ENCODE measurements at places on chromosomes 4 and X.

DNA sequence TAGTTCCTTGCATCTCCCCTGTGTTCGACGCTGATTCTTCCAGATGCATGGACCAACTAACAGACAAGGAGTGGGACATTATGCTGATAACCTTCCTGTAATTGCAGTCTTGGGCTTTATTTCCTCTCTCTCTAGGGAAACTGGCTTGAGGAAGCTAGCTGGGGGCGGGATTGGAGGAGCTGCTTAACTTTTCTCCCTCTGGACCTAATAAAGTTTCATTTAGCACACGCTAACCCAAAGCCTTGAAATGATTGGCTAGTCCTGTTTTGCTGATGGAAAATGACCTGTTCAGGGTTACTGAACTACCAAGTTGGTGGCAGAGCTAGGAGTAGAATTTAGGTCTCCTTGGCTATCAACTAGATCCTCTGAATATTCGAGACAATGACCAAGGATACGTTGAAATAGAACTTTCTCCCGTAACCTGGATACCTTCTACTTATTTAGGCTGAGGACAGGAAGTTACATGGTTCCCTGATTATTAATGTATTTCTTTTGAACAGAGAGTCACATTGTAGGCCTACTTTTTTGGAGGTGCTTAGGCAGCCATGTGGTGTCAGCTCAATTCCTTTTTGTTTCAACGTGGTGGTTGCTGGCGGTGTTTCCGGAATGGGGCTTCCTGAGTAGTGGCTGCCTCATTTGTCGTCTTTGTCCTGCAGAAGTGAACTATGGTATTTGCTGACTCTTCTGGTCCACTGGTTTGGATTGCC, 2.0 kb downstream of the PGK1 start:
- DNase-seq = no peak

DNA sequence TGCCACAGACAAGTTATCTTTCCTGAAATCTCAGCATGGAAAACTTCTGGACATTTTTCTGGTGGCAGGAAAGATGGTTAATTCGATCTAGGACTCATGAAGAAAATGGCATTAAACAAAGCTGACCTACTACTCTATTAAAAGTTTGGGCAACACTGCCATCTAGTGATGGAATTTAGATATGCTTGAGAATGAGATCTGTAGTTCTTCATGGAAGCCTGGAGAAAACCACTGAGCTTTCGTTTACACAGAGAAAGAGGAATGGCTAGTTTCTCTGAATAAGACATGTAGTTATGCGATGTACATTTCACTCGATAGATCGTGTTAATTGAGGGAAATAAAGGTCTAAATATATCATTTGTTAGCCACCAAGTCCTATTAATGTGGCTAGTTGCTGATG, 51.7 kb upstream of the CHRDL1 start:
- no peak for DNase-seq

DNA sequence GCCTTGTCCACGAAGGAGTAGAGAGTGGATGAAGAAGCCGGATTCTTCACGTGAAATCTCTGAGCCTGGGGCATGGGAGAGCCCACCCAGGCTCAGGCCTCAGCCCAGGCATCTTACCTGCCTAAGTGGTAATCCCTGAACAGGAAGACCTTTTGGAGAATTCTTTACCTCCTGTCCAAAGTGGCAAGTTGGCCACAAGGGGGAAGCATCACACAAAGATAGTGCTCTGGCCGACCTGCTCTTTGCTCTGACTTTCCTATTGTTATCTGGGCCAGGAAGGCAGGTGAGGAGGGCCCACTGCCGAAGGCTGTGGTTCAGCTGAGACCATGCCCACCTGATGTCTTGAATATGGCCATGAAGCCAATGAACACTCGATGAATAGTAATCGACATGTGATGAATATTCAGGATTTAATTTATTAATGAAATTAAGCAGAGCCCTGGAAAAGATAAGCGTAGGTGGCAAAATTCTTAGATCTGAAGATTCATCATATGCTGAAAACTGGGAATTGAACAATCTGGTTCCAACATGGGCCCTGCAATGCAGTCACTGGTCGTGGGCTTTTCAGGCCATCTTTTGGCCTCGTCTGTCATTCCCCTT, 93.8 kb downstream of the PDGFRA start:
- no peak for DNase-seq

- DNase-seq = no peak
These were observed 234.5 kb downstream of the MAML3 start for GRCh38 chr4:139919521-139919920.

DNA sequence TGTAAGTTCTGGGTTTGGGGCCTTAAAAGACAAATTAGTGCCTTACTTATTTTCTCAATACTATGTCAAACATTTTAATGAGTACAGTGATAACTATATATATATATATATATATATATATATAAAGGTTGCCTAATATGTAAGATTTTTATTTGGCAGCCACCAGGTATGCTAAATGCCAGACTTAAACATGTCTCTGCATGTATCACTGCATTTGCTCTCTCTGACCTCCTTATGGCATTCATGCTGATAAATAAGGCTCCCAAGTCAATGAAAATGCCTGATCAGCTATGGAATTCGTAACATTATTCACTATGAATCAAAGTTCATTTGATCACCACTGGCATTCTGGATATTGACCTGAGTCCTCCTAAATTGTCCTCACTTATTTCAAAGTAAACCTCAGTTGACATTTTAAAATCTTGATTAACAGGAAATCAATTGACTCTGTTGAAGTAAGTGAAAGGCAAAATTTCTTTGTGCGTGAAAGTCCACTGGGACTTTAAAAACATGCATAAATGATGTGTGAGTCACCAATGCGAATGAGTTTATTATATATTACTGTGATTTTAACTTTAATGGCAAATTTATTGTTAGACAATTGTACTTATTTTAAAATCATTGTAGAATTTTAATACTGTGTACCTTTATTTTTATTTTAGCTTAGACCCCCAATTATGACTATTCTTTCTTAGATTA, 29.2 kb upstream of the AREG start:
- no peak for DNase-seq

DNA sequence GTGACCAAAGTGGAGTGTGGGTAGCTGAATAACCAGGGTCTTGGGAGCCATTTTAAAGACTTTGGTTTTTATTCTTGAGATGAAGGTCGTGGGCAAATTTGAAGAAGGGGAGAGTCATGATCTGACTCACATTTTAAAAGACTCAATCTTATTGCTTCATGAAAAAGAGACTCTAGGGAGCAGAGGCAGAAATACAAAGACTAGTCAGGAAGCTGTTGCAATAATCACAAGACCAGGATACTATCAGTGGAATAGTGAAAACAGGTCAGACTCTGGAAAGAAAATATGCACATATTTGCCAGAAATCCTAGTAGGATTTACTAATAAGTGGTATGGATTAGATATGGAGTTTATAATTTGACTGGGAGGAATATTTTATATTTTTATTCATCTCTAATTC, 448.4 kb downstream of the RAPGEF2 start:
- no peak for DNase-seq

DNA sequence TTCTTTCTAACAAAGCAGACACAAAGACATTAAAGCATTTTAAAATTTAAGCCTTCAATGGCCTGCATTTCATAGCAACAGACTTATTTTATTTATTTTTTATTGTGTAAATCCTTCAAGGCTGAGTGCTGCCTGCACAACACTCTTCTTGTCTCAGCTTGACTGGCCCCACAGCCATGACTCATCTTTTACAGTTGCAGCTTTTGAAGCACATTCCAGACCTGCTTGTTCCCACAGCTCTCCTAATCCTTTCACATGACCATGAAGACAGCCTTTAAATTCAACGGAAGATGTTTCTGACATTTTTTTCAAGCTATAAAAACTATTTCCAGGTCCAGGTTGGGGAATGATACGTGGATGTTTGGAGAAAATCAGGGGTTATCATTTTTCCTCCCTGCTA, 276.9 kb upstream of the TACR3 start:
- DNase-seq = no peak

GRCh38 chr4:167492007-167492406, 257.7 kb upstream of the SPOCK3 start:
- no peak for DNase-seq

DNA sequence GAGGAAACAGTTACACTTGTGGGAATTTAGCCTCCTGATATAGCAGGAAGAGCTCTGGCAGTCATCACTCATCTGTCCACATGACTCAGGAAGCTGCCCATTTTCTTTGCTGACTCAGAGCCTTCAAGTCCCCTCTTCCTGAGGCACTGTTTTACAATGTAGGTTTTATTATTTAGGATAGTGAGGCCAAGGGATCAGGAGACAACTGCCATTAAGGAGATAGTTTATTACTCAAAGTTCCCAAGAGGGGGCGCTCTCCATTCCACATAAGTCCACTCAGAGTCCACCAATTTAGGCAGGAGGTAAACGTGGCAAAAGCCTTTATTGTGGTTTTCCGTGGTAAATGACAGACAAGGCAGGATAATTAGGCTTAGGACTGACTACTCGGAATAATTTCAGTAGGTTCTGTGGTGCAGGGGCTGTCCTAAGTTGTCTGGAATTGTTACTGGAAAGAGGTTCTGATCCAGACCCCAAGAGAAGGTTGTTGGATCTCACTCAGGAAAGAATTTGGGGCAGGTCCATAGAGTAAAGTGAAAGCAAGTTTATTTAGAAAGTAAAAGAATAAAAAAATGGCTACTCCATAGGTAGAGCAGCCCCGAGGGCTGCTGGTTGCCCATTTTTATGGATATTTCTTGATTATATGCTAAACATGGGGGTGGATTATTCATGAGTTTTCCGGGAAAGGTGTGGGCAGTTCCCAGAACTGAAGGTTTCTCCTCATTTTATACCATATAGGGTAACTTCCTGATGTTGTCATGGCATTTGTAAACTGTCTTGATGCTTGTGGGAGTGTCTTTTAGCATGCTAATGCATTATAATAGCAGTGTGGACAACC, 96.0 kb upstream of the RAB40AL start:
- no peak for DNase-seq

DNA sequence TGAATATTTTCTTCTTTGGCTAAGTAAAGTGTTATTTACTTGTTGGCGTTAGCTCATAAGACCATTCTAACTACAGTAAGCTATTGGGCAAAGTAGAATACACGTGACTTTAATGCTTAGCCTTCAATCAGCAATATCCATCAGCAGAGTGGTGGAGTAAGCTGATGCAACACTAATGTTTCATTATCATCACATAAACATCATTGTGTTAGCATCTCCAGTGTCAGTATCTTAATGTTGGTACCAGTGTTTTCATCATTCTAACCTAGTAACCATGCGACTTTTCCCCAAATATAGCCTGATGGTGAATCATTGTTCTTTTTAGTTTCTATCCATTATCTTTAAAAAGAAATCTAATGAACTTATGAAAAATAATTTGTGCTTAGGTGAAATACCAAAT, 48.5 kb downstream of the APOOL start:
- DNase-seq = no peak

GRCh38 chr4:146401274-146401673, 120.5 kb downstream of the SLC10A7 start:
- DNase-seq = no peak

GRCh38 chr4:84726356-84726755, 143.4 kb downstream of the CDS1 start:
- no peak for DNase-seq

- DNase-seq = no peak
These were observed 250.9 kb downstream of the TENM3 start for GRCh38 chr4:182494103-182494502.

- DNase-seq = no peak
These were observed 1534.0 kb downstream of the PCDH7 start for GRCh38 chr4:32254216-32254615.

DNA sequence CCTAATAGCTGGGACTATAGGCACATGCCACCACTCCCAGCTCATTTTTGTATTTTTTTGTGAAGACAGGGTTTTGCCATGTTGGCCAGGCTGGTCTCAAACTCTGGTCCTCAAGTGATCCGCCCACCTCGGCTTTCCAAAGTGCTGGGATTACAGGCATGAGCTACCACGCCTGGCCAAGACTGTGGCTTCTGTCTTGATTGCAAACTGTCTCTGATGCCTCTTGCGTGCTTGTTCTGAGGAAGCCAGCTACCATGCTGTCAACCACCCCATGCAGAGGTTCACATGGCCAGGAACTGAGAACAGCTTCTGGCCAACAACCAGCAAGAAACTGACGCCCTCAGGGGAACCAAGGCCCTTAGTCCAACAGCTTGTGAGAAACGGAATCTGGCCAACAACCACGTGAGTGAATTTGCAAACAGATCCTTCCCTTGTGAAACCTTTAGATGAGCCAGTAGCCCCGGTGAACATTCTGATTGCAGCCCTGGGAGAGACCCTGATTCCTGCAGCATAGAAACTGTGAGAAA, 71.2 kb downstream of the SUPT20HL2 start:
- DNase-seq = peak; percentile 77

GRCh38 chrX:119230850-119231249, 5.2 kb upstream of the PGRMC1 start:
- DNase-seq = no peak

DNA sequence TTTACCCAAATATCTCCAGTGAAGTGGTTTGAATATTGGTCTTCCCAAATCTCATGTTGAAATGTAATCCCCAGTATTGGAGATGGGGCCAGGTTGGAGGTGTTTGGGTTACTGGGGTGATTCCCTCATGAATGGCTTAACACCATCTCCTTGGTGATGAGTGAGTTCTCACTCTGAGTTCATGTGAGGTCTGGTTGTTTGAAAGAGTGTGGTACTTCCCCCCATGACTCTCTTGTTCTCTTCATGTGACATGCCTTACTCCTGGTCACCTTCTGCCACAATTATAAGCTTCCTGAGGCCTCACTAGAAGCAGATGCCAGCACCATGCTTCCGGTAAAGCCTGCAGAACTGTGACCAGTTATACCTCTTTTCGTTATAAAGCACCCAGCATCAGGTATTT, 32.9 kb upstream of the OTUD4 start:
- DNase-seq = no peak

DNA sequence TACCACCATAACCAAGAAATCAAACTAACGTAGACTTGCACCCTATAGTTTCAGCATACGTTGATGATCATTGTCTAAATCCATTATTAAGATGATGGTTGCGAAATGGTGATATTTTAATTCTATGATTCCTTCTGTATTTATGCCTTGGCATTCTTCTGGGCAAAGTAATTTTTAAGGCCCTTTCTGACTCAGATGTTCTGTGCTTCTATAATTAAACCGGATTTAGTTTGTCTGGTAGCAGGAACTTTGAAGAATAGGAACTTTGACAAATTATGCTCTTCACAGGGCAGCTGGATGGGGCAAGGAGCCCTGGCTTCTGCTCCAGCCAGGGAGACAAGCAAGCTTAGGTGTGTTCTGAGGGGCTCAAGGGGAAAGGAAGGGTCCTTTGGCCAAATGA, 23.8 kb upstream of the PLAC1 start:
- DNase-seq = no peak

- DNase-seq = no peak
These were observed 21.1 kb downstream of the VSIG4 start for GRCh38 chrX:66018585-66019309.

- DNase-seq = no peak
These were observed 679 bp upstream of the MSL3 start for GRCh38 chrX:11757397-11757718.

GRCh38 chrX:13700380-13700779, 11.5 kb downstream of the RAB9A start:
- no peak for DNase-seq

- DNase-seq = no peak
These were observed 142.3 kb upstream of the SLIT2 start for GRCh38 chr4:20109391-20109790.
